ENCODE measurements at places on chromosomes 4 and X.

DNA sequence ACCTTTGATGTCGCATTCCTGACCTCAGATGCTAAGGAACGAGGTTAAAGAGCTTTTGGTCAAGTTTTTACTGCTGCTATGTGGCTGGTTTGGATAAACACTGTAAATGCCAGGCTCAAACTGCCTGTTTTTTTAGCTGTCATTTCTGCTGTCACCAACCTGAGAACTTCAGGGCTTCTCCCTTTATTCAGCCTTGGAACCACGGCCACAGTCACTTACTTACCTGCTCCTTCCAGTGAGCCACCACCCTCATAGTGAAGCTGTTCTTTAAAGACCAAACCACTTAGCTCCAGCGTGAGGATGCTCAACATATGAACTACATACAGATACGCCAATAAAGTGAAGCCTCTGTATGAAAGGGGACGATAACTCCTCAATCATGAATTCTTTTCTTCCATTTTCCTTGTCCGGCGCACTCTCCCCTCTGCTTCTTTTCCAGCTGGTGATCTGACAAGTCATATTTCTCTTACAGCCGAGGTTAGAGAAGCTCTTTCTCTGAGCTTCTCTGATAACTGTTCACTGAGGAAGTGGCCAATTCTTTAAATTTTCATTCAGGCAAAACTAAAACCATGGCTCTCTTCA, 152.8 kb upstream of the ANK2 start:
- DNase-seq, result no peak

GRCh38 chr4:88960576-88960975, 96.4 kb downstream of the FAM13A start:
- no peak for DNase-seq

DNA sequence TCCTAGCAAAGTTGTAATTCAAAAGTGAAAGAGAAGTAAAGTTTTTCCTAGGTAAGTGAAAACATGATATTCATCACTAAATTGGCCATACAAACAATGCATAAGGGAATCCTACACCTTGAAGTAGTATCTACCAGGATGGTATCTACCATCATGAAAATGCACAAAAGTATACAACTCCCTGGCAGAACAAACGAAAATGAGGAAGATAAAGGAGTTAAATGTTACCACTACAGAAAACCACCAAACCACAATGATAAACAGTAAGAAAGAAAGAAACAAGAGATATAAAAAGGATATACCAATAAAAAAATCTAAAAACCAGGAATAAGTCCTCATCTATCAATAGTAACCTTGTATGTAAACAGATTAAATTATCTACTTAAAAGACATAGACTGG, 26.9 kb downstream of the GK2 start:
- DNase-seq, result no peak

DNA sequence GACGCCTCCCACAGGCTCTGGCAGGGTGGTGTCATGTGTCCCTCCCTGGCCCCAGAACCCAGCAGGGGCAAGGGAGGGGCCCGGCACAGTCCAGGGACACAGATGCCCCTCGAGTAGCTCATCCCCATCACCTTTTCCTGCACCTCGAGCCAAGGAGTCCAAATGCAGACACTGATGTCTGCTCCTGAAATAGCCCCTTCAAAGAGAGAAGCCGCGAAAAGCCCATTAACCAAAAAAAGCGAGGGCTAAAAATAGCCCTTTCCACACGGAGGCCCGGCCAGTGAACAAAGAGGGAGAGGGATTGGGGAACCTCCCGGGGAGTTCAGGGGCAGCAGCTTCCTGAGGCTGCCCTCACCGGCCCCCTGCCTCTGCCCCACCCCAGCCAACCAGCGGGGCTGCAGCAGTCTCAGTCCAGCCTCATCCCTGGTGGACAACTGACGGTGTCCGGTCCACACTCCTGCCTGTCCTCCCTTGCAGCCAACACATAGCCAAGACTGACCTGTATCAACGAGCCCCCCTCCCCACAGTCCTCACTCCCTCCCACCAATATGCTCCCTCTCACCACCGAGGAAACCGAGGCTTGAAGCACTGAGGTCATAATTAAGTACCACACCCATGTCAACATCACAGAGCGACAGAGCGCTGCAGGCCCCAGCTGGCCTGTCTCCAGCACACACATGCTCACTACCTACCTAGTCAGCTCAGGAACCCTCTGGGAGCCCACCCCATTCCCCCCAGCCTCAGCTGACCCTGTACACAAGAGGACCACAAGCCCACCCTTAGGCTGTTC, 23.9 kb downstream of the WDR1 start:
- no peak for DNase-seq

DNA sequence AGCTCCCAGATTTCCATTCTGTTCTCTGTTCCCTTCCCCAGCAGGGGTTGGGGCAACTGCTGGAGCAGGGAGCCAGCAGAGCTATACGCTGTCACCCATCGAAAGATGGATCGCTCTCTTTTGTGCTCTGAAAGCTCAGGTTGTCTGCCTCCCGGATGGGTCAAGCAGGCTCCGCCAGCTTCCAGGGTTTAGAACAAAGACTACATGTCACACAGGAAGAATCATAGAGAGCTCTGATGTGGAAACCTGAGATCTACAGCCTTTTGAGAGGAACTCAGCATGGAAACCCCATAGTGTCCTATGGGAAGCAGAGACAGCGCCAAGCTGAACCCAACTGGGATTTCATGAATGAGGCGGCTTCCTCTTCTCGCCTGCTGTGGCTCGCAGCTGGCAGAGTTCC, 205.4 kb downstream of the HS3ST1 start:
- DNase-seq, result no peak

GRCh38 chr4:47235721-47236120, 204.4 kb downstream of the GABRB1 start:
- no peak for DNase-seq

DNA sequence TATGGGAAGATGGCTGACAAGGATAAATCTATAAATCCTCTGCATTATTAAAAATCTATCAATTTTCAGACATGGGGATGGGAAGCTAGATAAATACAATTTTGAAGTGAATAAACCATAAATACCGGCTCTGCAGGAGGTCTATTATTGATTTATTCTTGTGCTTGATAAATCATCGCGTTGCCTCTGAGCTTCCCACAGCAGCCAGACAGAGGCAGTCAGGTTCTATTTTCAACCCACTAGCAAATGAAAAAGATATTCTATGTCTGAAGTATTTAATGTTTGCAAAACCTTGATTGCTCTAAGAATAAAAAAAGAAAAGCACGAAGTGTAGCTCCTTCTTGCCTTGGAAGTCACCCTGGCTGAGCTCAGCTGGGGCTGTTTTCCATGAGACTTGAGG, 216.2 kb downstream of the DHRSX start:
- no peak for DNase-seq

Measured in dorsolateral prefrontal cortex (tissue), 122 donors.